ENCODE measurements at places on chromosomes 1 and 21.

DNA sequence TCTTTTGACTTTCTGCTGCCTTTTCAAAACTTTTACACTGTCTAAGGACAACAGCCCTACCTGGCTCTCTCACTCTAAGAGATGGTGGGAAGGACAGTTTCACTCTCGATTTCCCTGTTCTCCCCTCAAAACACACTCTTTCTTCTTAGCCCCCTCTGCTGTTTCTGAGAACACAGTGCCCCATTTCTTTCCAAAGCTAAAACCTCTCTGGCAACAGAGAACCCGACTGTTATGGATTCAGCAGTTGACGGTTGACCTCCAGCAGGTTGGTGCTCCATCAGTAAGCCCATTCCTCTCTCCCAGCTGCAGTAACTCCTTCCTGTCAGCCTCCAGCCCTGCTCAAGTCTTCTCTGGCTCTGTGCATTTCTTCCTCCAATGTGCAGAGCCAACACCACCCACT is 88.2 kb upstream of the ABCD3 start:
- H3K4me3 ChIP-seq, result no peak overlapping the region
- peaks cover 14% of the 10 kb centered on the region for H3K4me1 ChIP-seq
- no peak overlapping the region for H3K27ac ChIP-seq
- no peaks in the 10 kb centered on the region for H3K36me3 ChIP-seq
- H3K27me3 ChIP-seq, result no peaks in the 10 kb centered on the region
- peak; percentile 62 for DNase-seq

DNA sequence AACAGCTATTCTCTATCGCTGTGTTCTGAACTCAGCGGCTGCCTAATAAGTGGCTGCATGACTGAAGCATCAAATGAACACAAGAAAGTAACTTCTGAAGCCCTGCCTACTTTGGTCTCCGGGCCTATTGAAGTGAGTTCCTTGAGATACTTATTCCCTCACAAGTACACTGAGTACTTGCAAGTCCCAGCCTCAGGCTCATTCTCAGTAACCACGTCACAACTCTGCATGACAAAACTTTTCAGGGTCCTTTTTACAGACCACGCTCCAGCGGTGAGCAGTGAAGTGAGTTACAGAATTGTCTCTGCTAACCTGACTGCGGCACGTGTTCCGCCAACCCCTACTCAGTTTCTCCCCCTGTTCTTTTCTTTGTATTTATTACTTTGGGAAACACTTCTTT is 1342.7 kb upstream of the ADGRL4 start:
- H3K27ac ChIP-seq, result no peak overlapping the region
- no peak overlapping the region for H3K4me3 ChIP-seq
- no peaks in the 10 kb centered on the region for H3K36me3 ChIP-seq

DNA sequence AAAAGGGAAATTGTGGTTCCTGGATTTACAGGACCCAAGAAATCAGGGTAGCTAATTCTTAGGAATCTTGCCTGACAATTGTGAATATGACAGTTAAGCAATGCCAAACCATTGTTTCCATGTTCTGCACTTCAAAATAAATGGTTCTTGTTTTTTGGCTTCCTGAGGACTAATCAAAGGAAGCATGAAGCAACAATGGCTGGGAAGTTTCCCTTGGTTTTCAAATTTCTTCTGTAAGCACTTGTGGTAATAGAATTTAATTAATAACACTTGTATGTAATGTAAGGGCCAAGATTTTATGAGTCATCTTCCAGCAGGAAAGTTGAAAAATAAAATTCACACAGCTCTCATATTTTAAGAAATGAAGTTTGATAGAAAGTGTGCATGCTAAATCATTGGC is 31.7 kb downstream of the JAM2 start:
- no peaks in the 10 kb centered on the region for H3K27me3 ChIP-seq
- DNase-seq, result peak; percentile 60
- H3K27ac ChIP-seq, result no peak overlapping the region
- no peak overlapping the region for H3K4me3 ChIP-seq
- no peaks in the 10 kb centered on the region for H3K4me1 ChIP-seq

GRCh38 chr1:35188578-35189392 is 4.2 kb downstream of the SFPQ start:
- no peak for DNase-seq
- peaks cover 17% of the 10 kb centered on the region for H3K36me3 ChIP-seq
- no peaks in the 10 kb centered on the region for H3K27me3 ChIP-seq
- no peak overlapping the region for H3K27ac ChIP-seq
- peaks cover 8% of the 10 kb centered on the region for H3K4me1 ChIP-seq
- H3K4me3 ChIP-seq, result peak overlapping the region; percentile 80

- H3K27ac ChIP-seq, result no peak overlapping the region
- H3K4me1 ChIP-seq, result no peaks in the 10 kb centered on the region
- H3K27me3 ChIP-seq, result no peaks in the 10 kb centered on the region
- no peak overlapping the region for H3K4me3 ChIP-seq
- H3K36me3 ChIP-seq, result peaks cover 4% of the 10 kb centered on the region
Observed at GRCh38 chr1:28482702-28483101, 23.1 kb upstream of the RCC1 start.

- H3K36me3 ChIP-seq, result no peaks in the 10 kb centered on the region
- no peaks in the 10 kb centered on the region for H3K27me3 ChIP-seq
- no peak overlapping the region for H3K4me3 ChIP-seq
- no peak overlapping the region for H3K27ac ChIP-seq
- H3K4me1 ChIP-seq, result no peaks in the 10 kb centered on the region
- DNase-seq, result no peak
Observed at GRCh38 chr1:152348447-152348846, 11.4 kb downstream of the FLG2 start.

GRCh38 chr1:44390277-44390676 is 14.8 kb upstream of the RNF220 start:
- no peaks in the 10 kb centered on the region for H3K4me1 ChIP-seq
- no peaks in the 10 kb centered on the region for H3K36me3 ChIP-seq
- peak; percentile 23 for DNase-seq
- H3K27me3 ChIP-seq, result peaks cover 8% of the 10 kb centered on the region

DNA sequence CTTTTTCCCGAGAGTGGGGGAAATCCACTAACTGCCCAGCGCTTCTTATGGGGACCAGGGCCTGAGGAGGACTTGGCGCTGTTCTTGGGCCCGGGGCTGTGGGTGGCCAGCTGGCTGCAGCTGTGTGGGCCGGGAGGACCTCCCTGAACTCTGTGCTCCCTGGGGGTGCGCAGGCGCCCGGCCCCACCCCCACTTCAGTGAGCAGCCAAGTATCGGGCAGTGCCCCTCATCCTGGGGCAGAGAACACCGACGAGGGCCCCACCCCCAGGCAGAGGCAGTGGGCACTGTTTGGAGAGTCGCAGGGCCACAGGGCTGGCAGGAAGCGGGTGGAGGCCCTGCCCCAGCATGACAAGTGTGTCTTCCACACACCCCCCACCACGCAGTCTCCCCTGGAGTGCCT is 32.5 kb upstream of the SLC19A1 start:
- no peak overlapping the region for H3K27ac ChIP-seq
- H3K36me3 ChIP-seq, result no peaks in the 10 kb centered on the region
- DNase-seq, result no peak
- no peak overlapping the region for H3K4me3 ChIP-seq

DNA sequence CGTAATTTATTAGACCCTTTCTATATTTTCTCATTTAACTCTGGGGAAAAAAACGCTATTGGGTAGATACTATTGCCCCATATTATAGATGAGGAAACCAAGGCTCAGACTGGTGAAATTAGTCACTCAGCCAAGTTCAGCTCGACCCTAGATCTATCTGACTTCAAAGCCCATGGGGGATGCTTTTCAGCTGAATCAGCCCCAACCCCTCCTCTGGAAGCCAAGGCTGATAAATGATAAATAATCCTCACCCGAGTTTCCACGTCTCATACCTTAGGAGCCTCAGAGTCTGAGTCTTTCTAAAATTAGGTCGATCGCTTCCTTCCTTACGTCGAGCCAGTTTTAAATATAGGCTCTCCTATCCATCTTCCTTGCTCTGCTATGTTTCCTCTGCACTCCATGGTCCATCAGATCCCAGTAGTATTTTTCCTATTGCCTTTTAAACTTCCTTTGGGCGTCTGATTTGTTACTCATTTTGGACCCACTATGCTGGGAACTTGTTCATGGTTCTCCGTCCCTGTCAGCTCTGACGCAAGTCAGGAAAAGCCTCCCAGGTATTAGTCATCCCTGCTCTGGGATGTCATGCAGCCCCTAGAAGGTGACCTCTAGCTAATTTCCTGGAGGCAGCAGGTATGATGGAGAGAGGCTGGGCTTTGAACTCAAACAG is 122.8 kb downstream of the PLPP3 start:
- no peaks in the 10 kb centered on the region for H3K4me1 ChIP-seq
- DNase-seq, result no peak
- no peaks in the 10 kb centered on the region for H3K36me3 ChIP-seq
- no peak overlapping the region for H3K4me3 ChIP-seq
